Skeletal muscle cell (primary cell): ENCODE measurements at places on chromosomes 1 and 21.
A peak's percentile ranks its signal among the peaks of the same experiment; 100 is the strongest.

DNA sequence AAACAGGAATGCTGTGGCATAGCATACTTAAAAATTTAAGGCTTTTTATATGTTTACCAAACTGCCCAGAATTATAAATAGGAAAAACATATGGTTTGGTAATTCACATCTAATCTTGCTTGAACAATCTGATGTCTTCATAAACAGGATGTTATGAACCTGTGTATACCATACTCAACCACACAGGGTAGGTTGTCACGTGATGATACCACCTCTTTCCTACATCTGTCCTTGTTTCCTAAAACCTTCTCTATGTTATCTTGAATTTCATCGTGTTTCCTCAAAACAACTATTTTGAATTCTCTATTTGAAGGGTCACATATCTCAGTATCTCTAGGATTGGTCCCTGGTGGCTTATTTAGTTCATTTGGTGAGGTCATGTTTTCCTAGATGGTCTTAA, 631.0 kb upstream of the PKN2 start:
- DNase-seq: no peak

GRCh38 chr1:111990026-111990877, 784 bp upstream of the KCND3 start:
- no peak for DNase-seq

- no peak for DNase-seq
Observed at GRCh38 chr1:17122521-17123164, 3.4 kb upstream of the PADI2 start.

GRCh38 chr1:81007024-81007423, 793.7 kb upstream of the ADGRL2 start:
- DNase-seq: no peak

- DNase-seq: no peak
Observed at GRCh38 chr1:246149543-246149942, 357.5 kb downstream of the SMYD3 start.

GRCh38 chr1:68231627-68232288, 565 bp downstream of the WLS start:
- peak; percentile 48 for DNase-seq

DNA sequence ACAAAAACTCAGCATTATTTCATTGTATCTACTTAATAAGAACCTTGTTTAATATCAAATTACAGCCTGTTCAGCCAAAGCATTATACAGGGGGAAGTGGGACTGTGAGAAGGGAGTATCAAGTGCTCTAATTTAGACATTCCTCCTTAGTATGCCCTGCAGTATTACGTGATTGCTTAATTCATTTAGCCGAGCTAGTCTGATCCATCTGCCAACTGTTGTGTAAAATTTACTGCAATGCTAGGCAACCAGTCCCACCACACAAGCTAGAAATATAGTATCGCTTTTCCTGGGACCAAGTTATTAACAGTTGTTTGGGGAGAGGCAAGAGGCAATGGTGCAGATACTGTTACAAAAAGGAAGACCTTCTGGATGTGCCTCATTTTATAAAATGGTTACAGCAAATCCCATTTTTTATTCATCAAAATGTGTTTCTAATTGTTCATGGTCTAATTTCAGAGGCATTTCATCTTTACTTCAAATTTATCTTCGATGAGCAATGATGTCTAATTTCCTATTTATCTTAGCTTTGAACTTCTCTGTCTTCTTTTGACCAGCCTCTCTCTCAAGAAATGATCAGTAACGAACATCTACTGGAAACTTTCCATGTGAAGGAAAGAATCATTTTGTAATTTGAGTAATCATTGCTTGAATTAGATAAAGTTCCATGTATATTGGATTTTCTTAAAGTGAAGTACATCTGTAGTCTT, 283.3 kb downstream of the DUSP10 start:
- peak; percentile 64 for DNase-seq

- DNase-seq: no peak
Observed at GRCh38 chr21:43717967-43718871, 710 bp upstream of the PDXK start.

- no peak for DNase-seq
Observed at GRCh38 chr1:40763742-40764532, 19.6 kb upstream of the KCNQ4 start.

- peak; percentile 54 for DNase-seq
Observed at GRCh38 chr1:94160811-94161210, 39.9 kb upstream of the ABCA4 start.

DNA sequence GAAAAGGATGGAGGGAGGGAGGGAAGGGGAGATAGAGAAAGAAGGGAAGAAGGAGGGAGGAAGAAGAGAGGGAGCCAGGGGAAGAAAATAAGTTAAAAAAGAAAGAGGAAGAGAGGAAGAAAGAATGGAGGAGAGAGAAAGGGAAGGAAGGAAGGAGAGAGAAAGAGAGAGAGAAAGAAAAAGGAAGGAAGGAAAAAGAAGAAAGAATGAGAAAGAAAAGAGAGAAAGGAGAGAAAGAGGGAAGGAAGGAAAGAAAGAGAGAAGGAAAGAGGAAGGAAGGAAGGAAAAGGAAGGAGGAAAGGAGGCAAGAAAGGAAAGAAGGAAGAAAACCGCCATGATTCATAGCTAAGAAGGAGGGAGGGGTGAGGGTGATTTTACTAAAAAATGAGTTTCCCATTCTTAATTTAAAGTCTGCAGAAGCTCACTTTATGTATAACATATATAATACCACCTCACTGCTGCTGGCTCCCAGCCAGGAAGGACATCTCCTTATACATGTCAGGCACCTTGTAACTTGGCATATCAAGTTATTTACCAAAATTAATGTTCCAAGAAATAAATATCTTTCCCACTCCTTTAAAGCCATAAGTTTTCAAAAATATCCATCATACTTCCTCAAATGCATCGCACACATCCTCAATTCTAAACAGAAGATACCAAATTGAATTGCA, 46.0 kb upstream of the OLIG2 start:
- DNase-seq: no peak

DNA sequence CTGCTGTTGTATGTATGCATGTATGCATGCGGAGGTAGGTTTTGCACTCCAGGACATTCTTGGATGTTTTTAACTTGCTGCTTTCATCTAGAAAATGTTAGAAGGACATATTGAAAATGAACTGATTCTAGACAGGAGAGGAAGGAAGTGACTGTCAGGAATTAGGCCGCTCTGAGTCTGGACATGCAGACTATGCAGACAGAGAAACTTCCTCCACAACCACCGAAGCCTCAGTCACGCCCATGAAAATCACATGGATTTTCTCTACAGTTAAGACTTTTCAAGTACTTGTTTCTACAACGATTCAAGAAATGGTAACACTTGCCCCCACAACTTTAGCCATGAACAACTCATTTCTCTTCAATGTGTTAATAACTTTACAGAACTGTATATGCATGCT, 211.1 kb downstream of the SMYD3 start:
- no peak for DNase-seq

DNA sequence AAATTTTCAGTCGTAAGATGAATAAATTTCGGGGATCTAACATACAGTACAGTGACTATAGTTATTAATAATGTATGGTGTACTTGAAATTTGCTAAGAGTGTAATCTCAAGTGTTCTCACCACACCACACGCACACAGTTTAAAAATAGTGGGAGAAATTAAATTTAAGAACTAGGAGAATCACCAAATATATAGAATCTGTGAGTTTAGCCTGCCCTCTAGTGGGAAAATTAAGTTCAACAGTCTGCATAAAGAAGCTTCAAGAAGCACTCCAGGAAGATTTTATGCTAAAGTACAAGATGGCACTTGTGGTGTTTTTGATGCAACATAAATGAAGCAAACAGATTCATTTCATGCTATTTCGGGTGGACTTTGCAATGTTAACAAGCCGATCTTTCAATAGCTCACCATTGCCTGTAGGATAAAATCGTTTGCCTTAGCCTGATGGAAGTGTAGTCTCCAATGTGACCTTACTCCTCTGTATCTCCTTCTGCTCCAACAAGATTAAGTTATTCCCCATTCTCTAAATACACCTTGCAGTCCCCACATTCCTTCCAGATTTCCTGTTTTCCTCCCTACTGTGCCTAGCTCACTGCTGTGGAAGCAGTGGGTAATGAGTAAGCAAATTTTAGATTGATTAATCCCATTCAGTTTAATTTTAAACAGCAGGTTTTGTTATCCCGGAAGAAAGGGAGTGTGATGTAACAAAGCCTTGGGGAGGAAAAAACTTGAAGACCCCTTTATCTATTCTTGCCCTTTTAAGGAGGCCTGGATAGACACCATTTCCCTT, 8.7 kb upstream of the PIK3C2B start:
- DNase-seq: peak; percentile 22

GRCh38 chr21:35737899-35738346, 322.4 kb downstream of the SETD4 start:
- DNase-seq: peak; percentile 83

DNA sequence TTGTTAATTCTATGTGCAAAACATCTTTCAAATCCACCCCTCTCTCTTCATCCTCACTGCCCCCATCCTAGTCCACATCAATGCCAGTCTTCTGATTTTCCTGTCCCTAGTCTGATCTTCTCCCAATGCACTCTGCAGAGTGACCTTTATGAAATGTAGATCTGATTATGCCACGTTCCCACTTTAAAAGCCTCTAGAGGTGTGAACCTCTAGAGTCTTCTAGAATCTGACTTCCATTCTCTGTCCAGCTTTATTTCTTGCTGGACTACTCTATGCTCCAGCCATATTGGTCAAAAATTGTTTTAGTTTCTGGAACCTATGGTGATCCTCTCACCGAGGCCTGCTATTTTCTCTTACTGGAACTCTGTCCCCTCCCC, 32.5 kb downstream of the ZNF648 start:
- DNase-seq: no peak

GRCh38 chr1:227774051-227774731, 39.0 kb downstream of the SNAP47 start:
- no peak for DNase-seq
